ENCODE measurements at places on chromosomes 1 and 21. TPM values are rescaled to one million over a fixed set of nuclear protein-coding genes. Genes with fewer than 3 reads are reported as not detected.
A peak's percentile ranks its signal among the peaks of the same experiment; 100 is the strongest.

GRCh38 chr1:101295209-101295608 is 58.4 kb downstream of the S1PR1 start:
- H3K27me3 ChIP-seq = no peaks in the 10 kb centered on the region
- H3K36me3 ChIP-seq = no peaks in the 10 kb centered on the region
- no peaks in the 10 kb centered on the region for H3K4me1 ChIP-seq
- no peak overlapping the region for H3K4me3 ChIP-seq
- DNase-seq = no peak

- no peaks in the 10 kb centered on the region for H3K27me3 ChIP-seq
- H3K27ac ChIP-seq = peak overlapping the region; percentile 88
- peaks cover 21% of the 10 kb centered on the region for H3K4me1 ChIP-seq
- no peak for DNase-seq
- H3K4me3 ChIP-seq = peak overlapping the region; percentile 65
These were observed 722 bp downstream of the LZIC start for GRCh38 chr1:9942399-9942938.

DNA sequence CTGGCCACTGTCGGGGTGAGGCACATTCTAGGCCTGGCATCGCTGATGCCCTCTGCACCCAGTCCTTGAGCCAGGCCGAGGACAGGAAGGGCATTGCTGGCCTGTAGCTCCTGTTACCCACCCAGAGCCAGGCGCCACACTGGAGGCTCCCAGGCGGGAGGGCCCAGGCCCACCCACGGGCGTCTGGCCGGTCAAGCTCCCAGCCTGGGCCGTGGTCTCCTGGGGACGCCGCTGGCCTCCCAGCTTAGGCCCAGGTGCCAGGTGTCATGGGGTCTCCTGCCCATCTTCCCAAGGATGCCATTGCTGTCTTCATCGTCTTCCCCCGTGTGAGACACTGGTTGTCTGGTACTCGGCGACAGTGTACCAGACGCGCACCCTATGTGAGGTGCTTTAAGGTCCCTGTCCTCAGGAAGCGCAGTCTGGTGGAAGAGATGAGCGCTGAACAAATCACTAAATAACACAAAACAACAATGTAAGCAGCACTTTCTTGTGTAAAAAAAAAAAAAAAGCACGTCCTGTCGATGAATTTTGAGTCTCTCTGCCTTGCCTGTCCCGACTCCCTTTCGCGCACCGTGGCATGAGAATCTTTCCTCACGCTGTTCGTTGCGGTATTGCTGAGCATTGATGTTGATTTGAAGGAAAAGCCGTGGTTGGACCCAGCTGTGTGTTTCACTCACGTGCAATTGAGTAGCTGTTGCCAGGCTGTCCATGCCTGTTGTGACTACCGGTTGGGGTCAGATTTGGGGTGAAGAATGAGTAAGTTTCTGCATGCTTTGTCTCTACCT is 27.0 kb upstream of the TRAPPC10 start:
- H3K36me3 ChIP-seq = peaks cover 15% of the 10 kb centered on the region
- no peak for DNase-seq
- no peaks in the 10 kb centered on the region for H3K27me3 ChIP-seq
- no peaks in the 10 kb centered on the region for H3K4me1 ChIP-seq

Gene DIRAS3
- 1.9 TPM for total RNA-seq

Gene KIF14
- not detected for total RNA-seq

Gene KCNJ15
- total RNA-seq = not detected

GRCh38 chr1:37035014-37035691 is 838 bp upstream of the GRIK3 start:
- peaks cover 99% of the 10 kb centered on the region for H3K27me3 ChIP-seq
- H3K4me1 ChIP-seq = peaks cover 9% of the 10 kb centered on the region
- peak overlapping the region; percentile 30 for H3K4me3 ChIP-seq
- no peak for DNase-seq
- peak overlapping the region; percentile 14 for H3K27ac ChIP-seq

Gene MATN1
- 0.54 TPM for total RNA-seq

Gene HSF2BP
- 0.36 TPM for total RNA-seq

- no peaks in the 10 kb centered on the region for H3K36me3 ChIP-seq
- H3K4me1 ChIP-seq = no peaks in the 10 kb centered on the region
- H3K27me3 ChIP-seq = no peaks in the 10 kb centered on the region
- no peak overlapping the region for H3K4me3 ChIP-seq
These were observed 112.6 kb downstream of the ADAMTS1 start for GRCh38 chr21:26732432-26733221.

DNA sequence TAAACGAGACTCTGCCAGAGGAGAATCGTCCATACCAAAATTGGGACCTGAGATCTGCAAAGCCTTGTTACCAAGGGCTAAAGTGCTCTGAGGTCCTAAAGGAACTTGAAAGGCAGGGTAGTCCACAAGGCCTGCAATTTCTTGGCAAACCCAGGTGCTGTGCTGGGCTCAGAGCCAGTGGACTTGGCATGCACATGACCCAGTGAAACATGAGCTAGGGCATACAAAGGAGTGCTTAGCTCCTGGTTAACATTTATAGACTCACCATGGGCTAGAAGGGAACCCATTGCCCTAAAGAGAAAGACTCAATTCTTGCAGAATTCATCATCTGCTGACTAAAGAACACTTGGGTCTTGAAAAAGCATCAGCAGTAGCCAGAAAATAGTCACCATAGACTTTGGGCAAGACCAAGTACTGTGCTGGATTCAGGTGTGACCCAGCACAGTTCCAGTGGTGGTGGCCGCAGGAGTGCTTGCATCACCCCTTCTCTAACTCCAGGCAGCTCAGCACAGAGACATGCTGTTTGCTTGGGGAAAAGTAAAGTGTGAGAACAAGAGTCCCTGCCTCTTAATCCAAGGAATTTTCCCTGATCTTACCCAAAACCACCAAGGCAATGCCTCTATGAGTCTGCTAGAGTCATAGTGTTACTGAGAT is 1069.4 kb upstream of the ADGRL2 start:
- H3K4me3 ChIP-seq = no peak overlapping the region
- H3K4me1 ChIP-seq = no peaks in the 10 kb centered on the region
- H3K27ac ChIP-seq = no peak overlapping the region

DNA sequence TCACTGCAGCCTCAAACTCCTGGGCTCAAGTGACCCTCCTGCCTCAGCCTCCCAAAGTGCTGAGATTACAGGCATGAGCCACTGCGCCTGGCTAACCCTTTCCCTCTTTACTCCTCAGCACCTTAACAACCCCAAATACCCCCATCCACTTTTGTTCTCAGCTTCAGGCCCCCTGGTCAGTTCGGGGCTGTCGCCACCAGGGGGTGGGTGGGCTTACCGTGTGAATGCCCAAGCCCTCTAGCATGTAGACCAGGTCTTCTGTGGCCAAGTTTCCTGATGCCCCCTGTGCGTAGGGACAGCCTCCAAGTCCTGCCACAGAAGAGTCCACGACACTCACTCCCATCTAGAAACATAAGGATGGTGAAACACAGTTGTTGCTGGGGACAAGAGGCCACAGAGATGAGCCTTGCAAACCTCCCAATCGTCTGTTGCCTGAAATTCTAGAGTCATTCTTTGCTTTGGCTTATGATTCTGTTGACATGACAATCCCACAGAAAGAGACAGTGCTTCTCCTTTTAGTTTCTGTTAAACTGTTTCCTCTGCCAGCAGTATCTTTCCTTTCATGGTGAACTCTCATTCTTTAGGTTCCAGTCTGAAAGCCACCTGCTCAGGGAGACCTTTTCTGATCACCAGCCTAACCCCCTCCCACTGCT is 3.8 kb upstream of the GALE start:
- H3K27me3 ChIP-seq = no peaks in the 10 kb centered on the region
- H3K36me3 ChIP-seq = peaks cover 21% of the 10 kb centered on the region
- no peak for DNase-seq

DNA sequence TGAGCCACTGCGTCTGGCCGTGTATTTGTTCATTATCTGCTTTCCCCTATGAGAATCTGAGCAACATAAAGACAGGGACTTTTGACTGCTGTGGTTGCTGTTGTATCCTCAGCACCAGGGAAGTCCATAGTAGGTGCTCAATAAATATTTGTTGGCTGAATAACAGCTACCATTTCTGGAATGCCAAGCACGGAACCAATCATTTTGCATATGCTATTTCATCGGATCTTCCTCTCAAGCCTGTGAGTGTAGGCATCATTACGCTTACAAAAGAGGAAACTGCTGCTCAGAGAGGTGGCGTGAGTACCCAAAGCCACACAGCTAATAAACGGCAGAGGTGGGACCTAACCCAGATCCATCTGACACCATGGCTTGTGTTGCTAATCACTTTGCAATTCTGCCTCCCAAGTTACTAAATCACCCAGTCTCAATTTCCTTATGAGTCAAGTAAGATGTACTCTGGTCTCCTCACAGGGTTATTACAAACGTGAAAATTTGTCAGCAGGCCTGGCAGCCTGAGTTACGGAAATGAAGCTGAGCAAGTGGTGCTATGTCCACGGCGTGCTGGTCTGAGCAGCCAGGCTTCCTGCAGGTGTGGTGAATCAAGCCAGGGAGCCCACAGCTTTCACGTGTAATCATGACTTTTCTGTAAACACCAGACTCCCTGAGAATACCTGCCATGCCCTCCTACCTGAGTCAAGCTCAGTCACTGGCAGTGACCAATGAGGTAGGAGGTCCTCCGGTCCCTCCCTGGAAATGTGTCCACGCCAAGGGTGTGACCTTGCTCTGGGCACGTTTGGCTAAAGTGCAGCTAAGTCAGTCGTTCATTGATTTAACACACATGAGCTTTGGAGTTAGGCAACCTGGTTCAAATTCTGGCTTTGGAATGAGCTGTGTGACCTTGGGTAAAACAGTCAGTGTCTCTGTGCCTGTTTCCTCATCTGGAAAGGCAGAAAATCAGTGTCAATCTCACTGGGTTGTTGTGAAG is 4.8 kb upstream of the RHCE start:
- H3K27ac ChIP-seq = no peak overlapping the region
- H3K27me3 ChIP-seq = no peaks in the 10 kb centered on the region
- H3K4me3 ChIP-seq = no peak overlapping the region
- no peak for DNase-seq

GRCh38 chr1:67559222-67559700 is 125.7 kb upstream of the GADD45A start:
- no peaks in the 10 kb centered on the region for H3K27me3 ChIP-seq
- no peak overlapping the region for H3K4me3 ChIP-seq
- no peaks in the 10 kb centered on the region for H3K36me3 ChIP-seq
- DNase-seq = peak; percentile 77
- peaks cover 5% of the 10 kb centered on the region for H3K4me1 ChIP-seq

Gene DCAF6
- 91.7 TPM for total RNA-seq

Gene KRTAP7-1
- total RNA-seq = not detected

Gene NUDT4B
- total RNA-seq = 16.3 TPM
